ENCODE measurements at places on chromosomes 2 and 18.

GRCh38 chr2:126748929-126749518 is 93.1 kb downstream of the GYPC start:
- no peak for DNase-seq

GRCh38 chr2:115386465-115386864 is 944.0 kb downstream of the DPP10 start:
- DNase-seq = no peak

GRCh38 chr18:55753643-55754263 is 165.8 kb upstream of the TCF4 start:
- no peak for DNase-seq

GRCh38 chr2:101818531-101819451 is 121.3 kb downstream of the MAP4K4 start:
- no peak for DNase-seq

GRCh38 chr2:120301284-120301683 is 44.7 kb upstream of the INHBB start:
- DNase-seq = no peak

DNA sequence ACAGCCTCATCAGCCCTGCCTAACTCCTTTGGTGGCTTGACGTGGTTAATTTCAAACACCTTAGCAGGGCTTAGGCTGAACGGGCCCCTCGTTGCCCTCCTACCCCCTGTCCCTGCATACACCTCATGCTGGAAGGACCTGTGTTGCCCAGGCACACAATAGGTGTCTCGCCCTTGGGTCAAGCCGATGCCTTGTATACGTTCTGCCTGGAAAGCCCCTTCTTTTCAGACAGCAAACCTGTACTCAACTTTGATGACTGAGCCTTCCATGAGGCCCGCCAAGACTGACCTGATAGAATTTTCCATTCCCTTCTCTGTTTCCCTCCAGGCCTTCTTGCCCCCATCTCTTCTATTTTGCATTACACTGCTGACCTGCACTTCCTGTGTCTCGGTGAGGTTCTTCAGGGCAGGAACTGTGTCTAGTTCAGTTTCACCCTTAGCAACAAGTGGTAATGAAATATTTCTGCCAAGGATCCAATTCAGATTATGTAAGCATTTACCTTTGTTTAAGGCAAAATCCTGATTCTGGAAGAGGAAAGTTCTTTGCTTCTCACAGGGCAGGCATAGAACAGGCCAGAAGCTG is 7.9 kb downstream of the GREB1 start:
- DNase-seq = no peak

DNA sequence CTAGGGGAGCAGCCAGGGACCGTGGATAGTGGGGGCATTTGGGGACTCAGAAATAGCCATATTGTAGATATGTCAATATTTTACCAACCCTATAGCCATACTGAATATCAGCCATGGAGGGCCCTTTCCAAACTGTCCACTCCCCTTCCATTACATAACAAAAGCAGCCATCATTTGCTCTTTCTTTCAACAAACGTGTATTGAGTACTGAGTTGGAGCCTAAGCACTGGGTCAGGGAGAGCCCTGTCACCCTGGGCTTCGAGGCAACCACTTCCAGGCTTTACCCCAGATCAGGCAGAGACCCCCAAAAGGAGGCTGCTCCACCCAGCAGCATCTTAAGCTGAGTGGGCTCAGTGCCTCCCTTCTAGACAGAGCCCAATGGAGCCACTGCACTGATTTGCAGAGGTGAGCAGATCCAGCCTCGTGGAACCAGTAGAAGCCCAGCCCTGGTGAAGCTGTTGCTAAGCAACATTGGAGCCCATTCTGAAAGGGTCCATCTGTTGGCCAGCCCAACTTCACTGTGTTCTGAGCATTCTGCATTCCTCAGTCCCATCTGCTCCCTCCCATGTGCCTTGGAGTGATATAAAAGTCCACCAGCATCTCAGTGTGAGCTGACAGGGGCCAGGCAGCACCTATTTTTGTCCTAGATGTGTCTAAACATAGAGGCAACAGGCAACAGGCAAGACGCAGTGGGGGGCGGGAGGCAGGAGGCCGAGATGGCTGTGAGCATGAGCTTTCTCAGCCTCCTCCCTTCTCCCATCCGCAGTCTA is 112.1 kb downstream of the PLB1 start:
- DNase-seq = no peak

DNA sequence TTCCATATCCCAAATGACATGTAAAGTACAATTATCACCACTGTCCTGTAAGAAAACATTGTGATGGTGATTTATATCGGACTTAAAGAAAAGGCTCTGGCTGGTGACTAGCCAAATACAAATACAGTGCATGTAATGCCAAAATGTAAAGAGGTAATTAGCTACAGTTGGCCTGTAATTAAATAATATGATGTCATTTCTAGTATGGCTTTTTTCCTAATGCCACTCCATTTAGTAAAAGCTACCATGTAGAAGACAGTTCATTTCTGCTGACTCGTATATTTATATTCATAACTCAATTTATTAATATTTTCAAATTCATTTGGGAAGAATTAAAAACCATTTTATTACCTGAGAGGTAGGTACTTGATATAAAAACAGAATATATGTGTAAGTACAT is 815.7 kb downstream of the ERBB4 start:
- DNase-seq = no peak

- no peak for DNase-seq
Measured at GRCh38 chr18:66196805-66197204, 407.1 kb downstream of the CDH19 start.

GRCh38 chr2:213834746-213835145 is 550.5 kb downstream of the SPAG16 start:
- no peak for DNase-seq

DNA sequence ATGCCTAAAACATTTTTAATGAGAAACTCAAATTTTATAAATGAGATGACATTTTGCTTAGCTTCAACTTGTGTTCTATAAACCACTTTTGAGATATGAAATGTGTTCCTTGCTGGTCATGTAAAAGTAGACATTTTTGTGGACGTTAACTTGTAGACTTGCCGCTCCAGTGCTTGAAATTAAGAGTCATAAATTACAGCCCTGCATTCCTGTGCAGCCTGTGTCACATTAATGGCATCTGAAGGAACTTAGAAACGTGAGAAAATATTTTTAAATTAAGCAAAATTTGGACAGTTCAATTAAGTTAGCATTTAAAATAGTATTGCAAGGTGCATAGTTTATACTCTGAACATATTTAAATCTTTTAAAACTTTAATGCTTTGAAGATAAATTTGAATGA is 98.3 kb upstream of the LDLRAD4 start:
- no peak for DNase-seq

DNA sequence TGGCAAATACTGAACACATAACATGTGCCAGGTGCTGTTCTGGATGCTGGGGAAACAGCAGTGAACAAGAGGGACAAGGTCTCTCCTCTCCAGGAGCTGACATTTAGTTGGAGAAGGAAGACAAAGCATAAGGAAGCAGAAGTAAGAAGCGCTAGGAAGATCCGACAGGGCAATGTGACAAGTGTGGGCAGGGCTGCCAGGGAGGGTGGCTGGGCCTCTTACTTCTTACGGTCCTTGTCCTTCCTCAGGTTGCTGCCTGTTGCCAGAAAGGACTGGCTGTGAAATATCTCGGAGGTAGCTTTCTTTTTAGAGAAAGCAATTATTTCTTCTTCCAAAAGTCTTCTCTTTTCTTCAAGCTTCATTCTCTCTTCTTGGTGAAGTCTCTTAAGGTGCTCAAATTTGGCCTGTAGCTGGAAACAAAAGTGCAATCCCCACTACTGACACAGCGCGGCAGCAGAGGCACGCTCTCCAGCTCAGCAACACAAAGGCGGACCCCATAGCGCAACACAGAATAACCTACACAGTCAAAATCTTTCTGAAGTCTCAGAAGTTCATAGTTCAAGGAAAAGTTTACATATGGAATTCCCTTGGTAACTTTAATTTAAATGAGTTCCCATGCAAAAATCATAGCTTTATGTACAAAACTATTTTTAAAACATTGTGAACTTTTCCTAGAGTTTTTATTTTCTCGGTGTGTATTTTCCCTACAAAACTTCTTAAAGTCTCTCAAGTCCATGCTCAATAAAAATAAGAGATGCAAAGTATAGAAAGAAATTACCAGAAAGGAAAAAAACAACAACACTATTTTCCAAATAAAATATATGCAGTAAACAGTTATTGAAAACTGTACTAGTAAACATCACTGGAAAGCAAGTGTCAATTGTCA is 67.7 kb downstream of the SEPTIN10 start:
- peak; percentile 3 for DNase-seq

DNA sequence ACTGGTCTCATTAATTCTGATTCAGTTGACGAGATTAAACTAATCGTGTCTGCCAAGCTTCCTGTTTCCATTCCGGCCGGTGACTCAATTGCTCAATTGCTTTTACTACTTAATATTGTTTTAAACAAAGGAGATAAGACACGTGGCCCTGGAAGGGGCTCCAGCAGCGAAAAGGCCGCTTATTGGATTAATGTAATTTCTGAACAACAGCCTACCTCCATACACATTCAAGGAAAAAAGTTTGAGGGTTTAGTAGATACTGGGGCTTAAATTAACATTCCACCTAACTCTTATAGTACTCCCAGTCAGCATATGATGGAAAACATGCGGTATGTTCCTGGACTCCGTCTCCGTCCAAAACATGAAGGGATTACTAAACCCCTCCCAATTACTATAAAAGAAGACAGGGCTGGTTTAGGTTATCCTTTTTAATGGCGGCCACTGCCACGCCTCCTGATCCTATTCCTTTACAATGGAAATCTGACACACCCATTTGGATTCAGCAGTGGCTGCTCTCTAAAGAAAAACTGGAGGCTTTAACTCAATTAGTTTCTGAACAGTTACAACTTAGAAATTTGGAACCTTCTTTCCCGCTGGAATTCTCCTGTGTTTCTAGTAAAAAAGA is 27.1 kb downstream of the VPS54 start:
- DNase-seq = no peak

- no peak for DNase-seq
Measured at GRCh38 chr2:234410526-234410925, 86.4 kb downstream of the ARL4C start.

DNA sequence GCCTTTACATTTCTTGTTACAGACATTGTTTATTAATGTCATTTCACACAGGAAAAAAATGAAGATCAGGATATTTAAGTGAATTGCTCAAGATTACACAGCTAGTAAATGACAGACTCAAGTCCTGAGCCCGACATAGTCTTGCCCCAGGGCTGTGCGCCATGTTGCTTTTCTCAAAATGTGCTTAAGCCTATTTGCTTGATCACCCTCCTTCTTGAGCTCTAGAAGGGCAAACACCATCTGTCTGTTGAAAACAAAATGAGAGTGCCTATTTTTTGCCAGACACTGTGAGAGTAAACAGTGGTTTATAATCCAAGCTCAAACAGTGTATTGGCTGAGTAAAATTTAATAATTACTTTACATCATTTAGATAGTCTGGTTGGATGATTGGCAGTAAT is 34.8 kb upstream of the HNMT start:
- no peak for DNase-seq

GRCh38 chr2:181163691-181164090 is 183.3 kb downstream of the UBE2E3 start:
- DNase-seq = no peak

DNA sequence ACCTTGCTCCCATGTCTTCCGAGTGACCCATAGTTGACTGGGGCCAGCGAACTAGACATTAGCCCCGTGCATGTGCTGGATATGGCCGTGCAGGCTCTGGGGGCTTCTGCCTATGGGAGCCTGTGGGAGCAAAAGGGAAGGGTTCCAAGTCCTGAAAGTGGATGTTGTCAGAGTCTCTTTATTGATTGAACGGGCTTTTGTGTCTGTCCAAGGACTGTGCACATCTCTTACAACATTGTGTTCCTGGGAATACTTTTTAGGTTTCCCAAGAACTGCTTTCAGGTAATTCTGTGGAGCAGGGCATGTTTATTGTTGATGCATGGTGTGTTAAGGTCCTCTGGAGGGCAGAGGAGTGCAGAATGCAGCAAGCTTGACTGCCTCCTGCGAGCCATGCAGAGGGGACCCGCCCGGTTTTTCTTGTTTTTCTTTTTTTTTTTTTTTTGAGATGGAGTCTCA is 5.0 kb downstream of the RNF144A start:
- no peak for DNase-seq

GRCh38 chr2:25322312-25322711 is 19.4 kb downstream of the DNMT3A start:
- no peak for DNase-seq

GRCh38 chr2:177817300-177817699 is 255.3 kb downstream of the PDE11A start:
- DNase-seq = no peak

- DNase-seq = peak; percentile 54
Measured at GRCh38 chr2:151862700-151863099, 34.5 kb upstream of the ARL5A start.

DNA sequence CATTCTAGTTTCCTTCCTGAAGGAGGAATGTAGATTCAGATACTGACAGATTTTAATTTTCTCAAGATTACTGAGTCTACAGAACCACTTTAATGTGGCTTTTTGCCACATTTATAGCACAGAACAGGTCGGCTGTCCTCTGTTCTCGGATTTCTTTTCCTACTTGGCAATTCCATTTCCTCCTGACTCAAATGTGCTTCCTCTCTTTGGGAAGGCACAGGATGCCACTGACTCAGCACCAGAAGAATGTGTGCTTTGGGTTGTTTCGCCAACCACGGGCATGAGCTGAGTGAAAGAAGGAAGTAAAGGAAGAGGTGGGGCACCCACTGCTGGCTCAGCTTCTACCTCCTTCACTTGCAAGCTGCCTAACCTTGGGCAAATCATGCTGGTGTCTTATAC is 970.6 kb upstream of the ACVR2A start:
- no peak for DNase-seq

DNA sequence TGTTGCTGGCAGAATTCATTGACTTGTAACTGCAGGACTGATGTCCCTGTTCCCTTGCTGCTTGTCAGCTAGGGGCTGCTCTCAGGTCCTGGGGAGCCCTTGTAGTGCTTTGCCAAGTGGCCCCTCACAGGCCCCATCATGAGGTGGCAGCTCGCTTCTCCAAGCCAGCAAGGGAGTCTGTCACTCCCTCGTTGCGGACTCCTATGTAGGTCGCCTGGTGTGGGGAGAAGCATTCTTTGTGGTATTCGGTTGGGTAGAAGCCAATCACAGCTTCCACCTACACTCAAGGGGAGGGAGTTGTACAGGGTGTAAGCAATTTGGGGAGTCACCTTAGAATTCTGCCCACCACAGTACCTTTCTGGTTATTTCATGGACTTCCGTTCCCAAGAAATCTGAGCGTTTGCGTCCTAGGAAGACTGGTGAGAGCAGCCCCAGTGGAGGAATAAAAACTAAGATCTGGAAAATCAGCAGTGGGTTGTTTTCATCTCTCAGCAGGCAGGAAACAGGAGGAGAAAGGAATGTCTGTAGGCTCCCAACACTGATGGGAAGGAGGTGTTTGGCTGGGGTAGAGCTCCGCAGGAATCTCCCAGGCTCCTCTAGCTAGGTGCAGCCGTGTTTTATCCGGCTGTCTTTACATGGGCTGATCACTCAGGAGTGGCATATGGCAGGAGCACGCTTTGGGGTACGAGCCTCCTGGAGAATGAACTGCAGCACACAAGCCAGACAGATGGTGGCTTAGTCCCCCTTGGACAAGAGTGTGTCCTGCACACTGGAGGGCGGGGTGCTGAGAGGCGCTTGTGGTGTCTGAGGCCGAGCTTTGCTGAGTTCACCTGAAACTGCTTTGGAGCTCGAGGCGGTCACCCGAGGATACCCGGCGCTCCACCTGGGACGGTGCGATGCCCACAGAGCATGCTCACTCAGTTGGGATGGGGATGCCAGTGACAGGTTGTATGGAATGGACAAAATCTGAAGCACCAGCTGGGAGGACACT is 58.3 kb downstream of the LDLRAD4 start:
- no peak for DNase-seq

- no peak for DNase-seq
Measured at GRCh38 chr18:7803956-7804469, 236.9 kb downstream of the PTPRM start.

- DNase-seq = no peak
Measured at GRCh38 chr2:36951027-36951518, 15.3 kb downstream of the STRN start.

GRCh38 chr2:218435003-218435982 is 16.4 kb downstream of the VIL1 start:
- DNase-seq = no peak
